Glutamatergic neuron (in vitro differentiated cells): ENCODE measurements at places on chromosomes 3 and 15.

GRCh38 chr15:35717721-35718120 lies 171.8 kb upstream of the DPH6 start:
- no peak for DNase-seq

DNA sequence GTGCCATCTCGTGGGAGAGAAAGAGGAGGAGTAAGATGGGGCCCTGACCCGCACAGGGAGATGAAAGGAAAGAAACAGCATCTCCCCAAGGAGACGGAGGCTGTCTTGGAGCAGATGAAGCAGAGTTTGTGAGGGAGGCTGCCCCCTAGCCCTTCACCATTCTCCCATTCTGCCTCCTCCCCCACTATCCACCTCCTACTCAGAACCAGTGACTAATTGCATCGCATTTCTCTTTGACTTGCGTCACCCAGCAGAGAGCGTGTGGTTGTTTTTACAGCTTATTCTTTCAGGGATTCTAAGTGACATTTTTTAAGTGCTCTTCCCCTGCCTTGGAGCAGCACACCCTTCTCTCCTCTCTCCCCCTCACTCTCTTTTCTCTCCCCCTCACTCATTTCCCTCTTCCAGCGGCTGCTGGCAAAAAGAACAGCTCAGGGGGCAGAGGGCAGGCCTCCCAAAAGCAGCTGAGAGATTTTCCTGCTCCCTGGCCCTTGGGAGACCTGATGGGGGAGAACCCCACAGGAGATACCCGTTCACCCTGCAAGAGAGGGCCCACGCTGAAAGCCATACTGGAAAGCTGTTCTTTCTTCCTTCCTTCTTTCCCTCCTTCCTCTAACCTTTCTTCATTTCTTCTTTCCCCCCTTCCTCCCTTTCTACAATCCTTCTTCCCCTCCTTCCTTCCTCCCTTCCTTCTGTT lies 91.8 kb downstream of the MRPL46 start:
- no peak for DNase-seq

- no peak for DNase-seq
Measured at GRCh38 chr3:127257351-127257750, 30.5 kb downstream of the PRR20G start.

DNA sequence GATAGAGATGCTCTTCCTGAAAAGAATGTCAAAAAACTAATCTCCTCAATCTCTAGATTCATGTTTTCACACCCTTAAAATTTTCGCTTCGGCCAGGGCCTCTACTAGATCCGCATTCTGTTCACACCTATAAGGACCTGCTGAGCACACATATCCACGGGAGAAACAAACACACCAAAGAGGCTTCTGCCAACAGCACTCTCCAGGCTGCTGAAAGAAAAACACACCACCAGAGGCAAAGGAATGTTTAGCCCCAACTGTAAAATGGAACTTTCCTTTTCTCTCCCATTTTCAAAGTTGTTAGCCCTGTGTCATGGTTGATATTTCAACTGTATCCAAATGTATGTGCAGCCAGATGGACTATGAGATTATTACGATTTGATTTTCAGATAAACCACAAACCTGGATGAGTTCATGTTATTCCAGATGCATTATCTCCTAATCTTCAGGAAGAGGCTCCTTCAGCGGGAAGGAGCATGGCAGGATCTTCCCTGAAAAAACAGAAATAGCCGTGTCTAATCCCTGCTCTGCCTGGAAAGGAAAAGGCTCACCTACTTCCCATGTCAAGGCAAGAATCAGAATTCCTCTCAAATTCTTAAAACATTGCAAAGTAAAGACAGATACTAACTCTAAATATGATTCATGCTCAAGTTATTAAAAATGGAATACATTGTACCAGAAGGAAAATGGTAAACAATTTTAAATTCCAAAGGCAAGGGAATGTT lies 442.7 kb upstream of the NR2F2 start:
- no peak for DNase-seq

DNA sequence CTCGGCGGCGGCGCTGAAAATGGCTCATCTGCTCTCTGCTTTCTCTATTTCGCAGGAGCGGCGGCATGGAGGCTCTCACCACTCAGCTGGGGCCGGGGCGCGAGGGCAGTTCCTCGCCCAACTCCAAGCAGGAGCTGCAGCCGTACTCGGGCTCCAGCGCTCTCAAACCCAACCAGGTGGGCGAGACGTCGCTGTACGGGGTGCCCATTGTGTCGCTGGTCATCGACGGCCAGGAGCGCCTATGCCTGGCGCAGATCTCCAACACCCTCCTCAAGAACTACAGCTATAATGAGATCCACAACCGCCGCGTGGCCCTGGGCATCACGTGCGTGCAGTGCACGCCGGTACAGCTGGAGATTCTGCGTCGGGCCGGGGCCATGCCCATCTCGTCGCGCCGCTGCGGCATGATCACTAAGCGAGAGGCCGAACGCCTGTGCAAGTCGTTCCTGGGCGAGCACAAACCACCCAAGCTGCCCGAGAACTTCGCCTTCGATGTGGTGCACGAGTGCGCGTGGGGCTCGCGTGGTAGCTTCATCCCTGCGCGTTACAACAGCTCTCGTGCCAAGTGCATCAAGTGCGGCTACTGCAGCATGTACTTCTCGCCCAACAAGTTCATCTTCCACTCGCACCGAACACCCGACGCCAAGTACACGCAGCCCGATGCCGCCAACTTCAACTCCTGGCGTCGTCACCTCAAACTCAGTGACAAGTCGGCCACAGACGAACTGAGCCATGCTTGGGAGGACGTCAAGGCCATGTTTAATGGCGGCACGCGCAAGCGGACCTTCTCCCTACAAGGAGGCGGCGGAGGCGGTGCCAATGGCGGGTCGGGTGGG lies 790 bp downstream of the SKOR1 start:
- DNase-seq: peak; percentile 50
